ENCODE measurements at places on chromosomes 1 and 21. TPM values are rescaled to one million over a fixed set of nuclear protein-coding genes. Genes with fewer than 3 reads are reported as not detected.

The KCNN3 gene
- 1.8 TPM for total RNA-seq

The ATP6V1G3 gene
- not detected for total RNA-seq

The NEGR1 gene
- total RNA-seq, result 9.0 TPM

The C8B gene
- total RNA-seq, result not detected

The AGT gene
- total RNA-seq, result 18.1 TPM

The PRCC gene
- 61.7 TPM for total RNA-seq

The OR10J1 gene
- not detected for total RNA-seq

The RBM15 gene
- 17.4 TPM for total RNA-seq

DNA sequence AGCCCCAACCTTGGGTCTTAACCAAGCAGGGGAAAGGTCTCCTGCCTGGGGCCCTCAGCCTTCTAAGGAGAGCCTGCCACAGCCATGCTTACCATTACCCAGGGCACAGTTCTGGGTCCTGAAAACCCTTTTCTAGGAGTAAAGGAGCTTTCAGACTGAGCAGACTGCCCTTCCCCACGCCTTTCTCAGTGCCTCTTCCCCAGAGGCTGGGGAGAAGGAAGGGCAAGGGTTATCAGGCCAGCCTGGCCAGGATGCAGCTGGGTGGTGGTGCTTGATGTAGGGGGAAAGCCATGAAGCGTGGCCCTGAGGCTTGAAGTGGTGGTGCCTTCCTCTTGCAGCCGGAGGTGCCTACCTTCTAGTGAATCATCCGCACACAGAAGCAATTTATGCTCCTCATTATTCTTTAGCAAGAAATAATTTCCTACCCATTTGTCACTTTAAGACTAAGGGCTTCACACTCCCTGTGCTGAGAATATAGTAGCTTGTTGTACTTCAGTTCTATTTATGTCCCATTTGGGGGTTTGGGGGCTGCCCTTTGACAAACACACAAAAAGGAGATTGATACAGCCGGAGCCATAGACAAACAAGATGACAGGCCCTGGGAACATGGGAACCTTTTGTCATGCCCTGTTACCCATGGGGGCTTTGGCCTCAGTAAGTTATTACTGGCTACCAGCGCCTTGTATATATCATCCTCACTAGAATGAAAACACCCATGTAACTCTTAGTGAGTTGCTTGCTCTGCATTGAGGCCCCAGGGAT lies 40.7 kb downstream of the MAN1C1 start:
- DNase-seq, result no peak

DNA sequence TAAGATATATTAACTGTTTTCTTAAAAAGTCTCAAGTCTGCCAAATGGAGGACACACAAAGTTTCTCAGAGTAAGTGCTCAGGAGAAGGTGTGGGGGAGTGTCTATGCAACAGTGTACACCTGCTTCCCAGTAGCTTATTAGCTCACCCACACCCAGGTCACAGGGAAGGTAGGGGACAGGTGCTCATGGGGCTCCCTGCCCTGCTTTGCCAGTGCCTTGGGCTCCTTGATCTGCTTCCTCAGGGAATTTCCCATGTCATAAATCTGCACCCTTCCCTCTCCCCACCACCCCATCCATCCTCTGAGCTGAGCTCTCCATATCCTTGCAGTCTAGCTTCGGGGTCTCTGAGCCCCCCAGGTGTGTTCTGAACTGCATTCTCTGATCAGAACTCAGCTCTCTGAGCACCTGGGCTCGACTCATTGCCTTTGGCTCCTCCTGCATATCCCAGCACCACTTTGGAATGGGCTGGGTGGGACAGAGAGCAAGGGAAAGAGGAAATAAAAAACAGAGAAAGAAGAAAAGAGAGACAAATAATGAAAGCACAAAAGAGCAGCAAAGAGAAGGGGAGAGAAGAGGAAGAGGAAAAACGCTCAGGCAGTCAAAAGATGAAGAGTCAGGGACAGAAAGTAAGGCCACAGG lies 87.0 kb upstream of the ATP1B1 start:
- DNase-seq, result no peak

DNA sequence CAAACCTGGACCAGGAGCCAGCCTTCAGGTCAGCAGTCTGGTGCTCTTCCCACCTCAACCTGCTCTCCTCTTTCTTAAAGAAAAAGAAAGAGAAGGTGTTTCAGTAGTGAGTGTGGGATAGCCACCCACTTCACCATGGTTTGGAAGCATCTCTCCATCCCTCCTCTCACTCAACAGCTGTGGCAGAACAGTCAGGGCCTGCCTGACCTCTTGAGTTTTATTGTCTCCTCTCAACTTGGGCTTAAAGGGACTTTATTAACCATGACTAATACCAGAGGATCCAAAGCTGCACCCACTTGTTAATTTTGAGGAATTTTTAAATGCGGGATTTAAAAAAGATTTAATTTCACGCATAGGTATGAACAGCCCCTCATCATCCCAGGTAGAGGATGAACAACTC lies 570 bp upstream of the VASH2 start:
- no peak for DNase-seq

DNA sequence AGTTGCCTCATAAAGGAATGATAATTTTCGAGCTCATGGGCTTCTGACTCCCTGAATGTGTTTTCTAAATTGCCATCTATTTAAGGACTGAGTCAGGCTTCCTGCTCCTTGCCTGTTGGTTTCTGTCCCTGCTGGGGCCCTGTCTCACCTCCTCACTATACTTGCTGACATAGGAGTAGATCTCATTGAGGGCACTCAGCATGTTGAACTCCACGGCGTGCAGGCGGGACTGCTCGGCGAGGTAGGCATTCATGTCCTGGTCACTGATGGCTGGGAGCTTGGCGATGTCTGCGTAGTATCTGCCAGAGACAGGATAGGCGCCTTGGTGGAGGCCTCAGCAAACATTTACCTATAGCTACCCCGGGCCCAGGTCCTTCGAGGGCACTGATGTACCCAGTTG lies 116.9 kb upstream of the CD34 start:
- no peak for DNase-seq

DNA sequence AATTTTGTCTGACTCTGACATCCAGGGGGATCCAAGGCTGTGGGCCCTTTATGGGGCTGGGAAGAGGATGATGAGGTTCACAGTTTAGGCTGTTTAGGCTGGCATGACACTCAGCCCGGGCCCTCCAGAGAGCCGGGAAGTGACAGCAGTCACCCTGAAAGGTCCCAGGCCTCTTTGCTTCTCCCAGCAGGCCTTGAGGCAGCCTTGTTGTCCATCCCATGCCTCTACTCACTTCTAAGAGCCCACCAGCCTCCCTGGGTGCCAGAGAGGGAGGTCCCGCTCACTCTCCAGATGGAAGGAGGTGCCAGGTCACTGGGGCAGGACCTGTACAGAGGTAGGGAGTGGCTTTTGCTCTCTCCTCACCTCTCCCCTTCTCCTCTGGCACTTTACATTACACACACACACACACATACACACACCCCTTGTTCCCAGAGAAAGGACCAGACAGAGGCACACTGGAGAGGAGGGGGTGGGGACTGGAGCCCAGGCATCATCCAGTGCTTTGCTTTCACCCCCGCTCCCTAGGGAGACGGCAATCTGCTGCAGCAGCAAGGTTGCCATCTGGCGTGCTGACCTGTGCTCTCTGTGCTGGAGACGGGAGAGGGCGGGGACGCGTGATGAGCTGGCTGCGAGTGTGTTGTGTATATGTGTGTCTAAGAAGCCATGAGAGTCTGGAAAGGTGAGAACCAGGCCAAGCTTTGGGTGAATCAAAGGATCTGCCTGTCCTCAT lies 4.6 kb downstream of the KLHDC8A start:
- no peak for DNase-seq

DNA sequence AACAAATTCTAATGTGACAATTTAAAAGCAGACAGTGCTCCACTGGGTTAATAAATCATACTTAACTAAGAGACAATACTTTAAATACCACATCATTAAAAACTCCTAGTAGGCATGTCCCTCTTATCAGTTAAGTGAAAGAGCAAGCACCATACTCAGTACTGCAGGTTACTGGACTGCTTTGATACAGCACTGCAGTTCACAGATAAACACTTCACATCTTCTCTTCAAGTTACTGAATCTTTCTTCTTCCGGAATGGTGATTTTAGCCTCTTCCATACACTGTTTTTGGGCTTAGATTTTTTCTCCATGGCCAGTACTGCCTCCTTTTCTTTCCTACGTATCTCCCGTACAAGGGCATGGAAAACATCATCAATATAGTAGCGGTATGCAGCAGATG lies 11.0 kb downstream of the RIT1 start:
- no peak for DNase-seq

- DNase-seq, result no peak
Observed at GRCh38 chr1:73009938-73010337, 727.6 kb upstream of the NEGR1 start.

DNA sequence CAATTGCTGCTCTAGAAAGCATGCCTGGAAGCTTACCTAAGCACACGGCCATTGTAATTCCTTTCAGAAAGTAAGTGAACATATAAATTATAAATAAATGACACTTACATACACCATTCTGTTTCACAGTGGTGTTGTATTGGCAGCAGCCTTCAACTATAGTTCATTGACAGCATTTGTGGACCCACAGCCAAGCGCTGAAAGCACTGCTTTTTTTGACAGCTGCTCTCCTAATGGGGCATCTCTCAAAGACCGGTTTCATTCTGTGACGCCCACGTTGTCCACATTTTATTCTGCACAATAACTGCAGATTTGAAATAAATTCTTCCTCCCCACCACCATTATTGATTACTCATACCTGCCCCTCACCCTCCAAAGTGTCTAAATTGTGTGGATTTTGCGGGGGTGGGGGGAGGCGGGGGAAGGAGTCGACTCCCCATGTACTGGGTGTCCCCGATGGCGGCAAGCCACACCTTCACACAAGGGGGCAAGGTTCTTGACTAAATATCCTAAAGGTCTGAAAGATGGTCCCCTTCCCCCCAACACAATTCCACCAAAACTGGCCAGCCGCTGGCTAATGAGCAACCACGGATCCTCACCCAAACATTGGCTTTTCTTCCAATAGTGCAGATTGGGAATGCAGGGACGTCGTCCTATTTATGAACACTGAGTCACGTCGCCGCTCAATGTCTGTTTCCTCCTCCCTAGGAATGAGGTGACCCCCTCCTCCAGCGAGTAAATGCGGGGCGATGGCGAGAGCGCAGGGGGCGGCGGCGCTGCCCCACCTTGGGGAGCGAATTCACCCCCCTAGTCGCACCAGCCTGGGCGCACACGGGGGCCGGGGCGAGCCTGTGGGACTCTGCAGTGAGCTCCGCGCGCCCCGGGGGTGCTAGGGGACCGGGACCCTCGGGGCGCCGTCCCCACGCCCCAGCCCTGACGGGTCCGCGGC lies 960 bp downstream of the RCAN1 start:
- DNase-seq, result no peak

DNA sequence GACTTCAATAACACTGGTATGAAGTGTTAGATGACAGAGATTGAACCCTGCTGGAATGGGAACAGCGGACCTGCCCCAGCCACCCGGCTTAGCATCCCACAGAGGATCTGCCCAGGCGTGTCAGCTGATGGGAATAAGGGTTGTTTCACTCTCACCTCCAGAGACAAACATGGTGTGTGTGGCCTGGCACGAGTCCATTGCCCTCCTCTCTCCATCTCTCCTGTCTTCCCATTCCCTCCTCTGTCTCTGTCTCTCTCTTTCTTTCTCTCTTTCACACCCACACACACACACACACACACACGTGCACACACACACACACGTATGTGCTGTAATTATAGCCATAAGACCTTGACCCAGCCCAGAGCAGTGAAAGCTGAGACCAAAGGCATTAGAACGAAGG lies 200.2 kb downstream of the HIVEP3 start:
- DNase-seq, result no peak

DNA sequence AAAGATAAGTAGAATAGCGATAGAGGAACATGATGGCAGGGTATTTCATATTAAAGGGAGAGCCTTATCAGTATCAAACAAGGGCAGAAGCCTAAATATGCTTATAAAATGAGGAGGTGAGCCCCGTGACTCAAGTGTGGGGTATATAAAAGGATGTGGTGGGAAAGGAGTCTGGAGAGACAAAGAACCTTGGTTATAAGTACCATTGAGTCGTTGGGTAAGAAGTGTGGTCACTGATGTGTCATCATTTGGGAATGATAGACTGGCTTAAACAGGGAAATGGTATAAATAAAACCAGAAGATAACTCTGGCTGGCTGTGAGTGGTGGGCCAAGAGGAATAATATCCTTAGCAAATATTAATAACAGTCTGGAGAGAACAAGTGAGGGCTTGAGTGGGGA lies 10.9 kb upstream of the CD5L start:
- no peak for DNase-seq

GRCh38 chr1:247453245-247453644 lies 4.7 kb downstream of the OR2B11 start:
- no peak for DNase-seq

- DNase-seq, result no peak
Observed at GRCh38 chr1:179793281-179793680, 50.2 kb downstream of the FAM163A start.

- peak; percentile 86 for DNase-seq
Observed at GRCh38 chr1:6445062-6445763, 20.6 kb downstream of the ESPN start.

GRCh38 chr1:116345843-116346242 lies 27.2 kb upstream of the ATP1A1 start:
- no peak for DNase-seq

GRCh38 chr1:232965124-232965911 lies 14.9 kb downstream of the NTPCR start:
- no peak for DNase-seq

DNA sequence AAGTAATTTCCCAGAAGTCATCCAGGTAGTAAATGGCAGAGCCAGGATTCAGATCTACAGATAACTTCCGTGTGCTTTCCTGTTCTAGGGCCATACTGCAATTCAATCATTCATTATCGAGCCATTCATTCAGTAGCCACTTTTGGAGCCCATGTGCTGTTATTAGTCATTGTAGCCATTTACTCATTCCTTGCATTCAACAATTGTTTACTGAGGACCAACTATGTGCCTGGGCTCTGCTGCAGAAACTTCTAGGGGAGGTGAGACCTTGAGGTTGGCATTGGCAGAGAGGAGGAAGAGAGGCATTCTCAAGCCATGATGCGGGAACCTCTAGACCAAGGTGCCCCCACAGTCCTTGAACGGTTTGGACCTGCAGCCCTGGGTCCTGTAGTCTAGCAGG lies 27.9 kb downstream of the EPHB2 start:
- DNase-seq, result no peak

- DNase-seq, result no peak
Observed at GRCh38 chr1:175841738-175842187, 98.4 kb upstream of the TNR start.

- DNase-seq, result no peak
Observed at GRCh38 chr1:111812306-111812705, 56.6 kb downstream of the DDX20 start.

- peak; percentile 49 for DNase-seq
Observed at GRCh38 chr1:156497078-156497742, 3.4 kb downstream of the MEF2D start.

- DNase-seq, result peak; percentile 14
Observed at GRCh38 chr1:228197555-228198147, 10.2 kb upstream of the OBSCN start.

DNA sequence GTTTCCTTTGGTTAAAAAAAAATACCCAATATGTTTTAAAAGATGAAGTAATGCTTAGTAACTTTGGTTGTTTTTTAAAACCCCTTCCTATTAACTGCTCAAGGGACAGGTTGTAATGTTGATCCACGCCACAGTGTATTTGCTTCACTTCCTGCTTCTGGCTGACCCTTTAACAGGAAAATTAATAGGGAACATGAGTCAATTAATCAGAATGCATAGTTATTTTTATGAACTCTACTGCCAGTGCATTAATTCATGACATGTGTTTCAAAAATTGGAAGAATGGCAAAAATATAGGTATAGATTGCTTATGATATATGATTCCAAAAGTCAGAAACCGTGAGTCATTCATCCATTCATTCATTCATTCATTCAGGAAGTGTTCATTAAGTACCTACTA lies 204.8 kb downstream of the SETD4 start:
- DNase-seq, result no peak

Measured in chondrocyte (in vitro differentiated cells).